ENCODE measurements at places on chromosomes 3 and 15. TPM values are rescaled to one million over a fixed set of nuclear protein-coding genes. Genes with fewer than 3 reads are reported as not detected.

PLSCR2 gene
- total RNA-seq, result not detected

BHLHE40 gene
- total RNA-seq, result 13.2 TPM

PLAAT1 gene
- total RNA-seq, result 24.3 TPM

CCDC39 gene
- not detected for total RNA-seq

AADAC gene
- total RNA-seq, result 0.35 TPM

SERPINI2 gene
- 0.04 TPM for total RNA-seq

CELSR3 gene
- 0.22 TPM for total RNA-seq

PDCD6IP gene
- 67.2 TPM for total RNA-seq

PIGZ gene
- total RNA-seq, result 0.84 TPM

EPHB1 gene
- 3.5 TPM for total RNA-seq

GOLGA6L7 gene
- total RNA-seq, result not detected

TRIM42 gene
- not detected for total RNA-seq

AGBL1 gene
- 18.1 TPM for total RNA-seq

NANOGP8 gene
- 0.27 TPM for total RNA-seq

XCR1 gene
- 0.18 TPM for total RNA-seq

C15orf62 gene
- total RNA-seq, result 0.13 TPM

COL7A1 gene
- 4.2 TPM for total RNA-seq

PPP4R2 gene
- total RNA-seq, result 65.1 TPM

SLC9A9 gene
- total RNA-seq, result 18.3 TPM

RARRES1 gene
- 4.1 TPM for total RNA-seq

SPPL2A gene
- total RNA-seq, result 67.7 TPM

ADAMTS17 gene
- total RNA-seq, result 5.9 TPM

CSK gene
- total RNA-seq, result 13.5 TPM

VPS33B gene
- total RNA-seq, result 7.9 TPM

MYL3 gene
- total RNA-seq, result 107 TPM

ARPP21 gene
- 116 TPM for total RNA-seq

TRH gene
- 0.13 TPM for total RNA-seq

HTR3E gene
- not detected for total RNA-seq

OSTN gene
- total RNA-seq, result 12.9 TPM

PATL2 gene
- total RNA-seq, result 0.66 TPM

CHRNB4 gene
- total RNA-seq, result 0.09 TPM

HESX1 gene
- total RNA-seq, result 1.4 TPM

SNTN gene
- not detected for total RNA-seq

CFAP91 gene
- total RNA-seq, result 1.4 TPM

DNAH12 gene
- 0.58 TPM for total RNA-seq

GTF2E1 gene
- 11.2 TPM for total RNA-seq

C3orf20 gene
- total RNA-seq, result 0.09 TPM

FANCD2OS gene
- not detected for total RNA-seq

GOLGA6L10 gene
- total RNA-seq, result 0.44 TPM

PCOLCE2 gene
- 2.5 TPM for total RNA-seq

PLEKHO2 gene
- 11.6 TPM for total RNA-seq

SPSB4 gene
- total RNA-seq, result 13.1 TPM

KBTBD13 gene
- total RNA-seq, result 1.6 TPM

ADCY5 gene
- 1.8 TPM for total RNA-seq

Data from muscle of leg (tissue), 16 donors.